SIG-M5 (cell line): ENCODE measurements at places on chromosomes 5 and 9.

GRCh38 chr5:58887721-58888409 lies 305.0 kb downstream of the RAB3C start:
- DNase-seq: no peak

- no peak for DNase-seq
Observed at GRCh38 chr9:15509931-15510788, 610 bp downstream of the PSIP1 start.

- DNase-seq: no peak
Observed at GRCh38 chr5:177367981-177368868, 10.5 kb downstream of the RGS14 start.

DNA sequence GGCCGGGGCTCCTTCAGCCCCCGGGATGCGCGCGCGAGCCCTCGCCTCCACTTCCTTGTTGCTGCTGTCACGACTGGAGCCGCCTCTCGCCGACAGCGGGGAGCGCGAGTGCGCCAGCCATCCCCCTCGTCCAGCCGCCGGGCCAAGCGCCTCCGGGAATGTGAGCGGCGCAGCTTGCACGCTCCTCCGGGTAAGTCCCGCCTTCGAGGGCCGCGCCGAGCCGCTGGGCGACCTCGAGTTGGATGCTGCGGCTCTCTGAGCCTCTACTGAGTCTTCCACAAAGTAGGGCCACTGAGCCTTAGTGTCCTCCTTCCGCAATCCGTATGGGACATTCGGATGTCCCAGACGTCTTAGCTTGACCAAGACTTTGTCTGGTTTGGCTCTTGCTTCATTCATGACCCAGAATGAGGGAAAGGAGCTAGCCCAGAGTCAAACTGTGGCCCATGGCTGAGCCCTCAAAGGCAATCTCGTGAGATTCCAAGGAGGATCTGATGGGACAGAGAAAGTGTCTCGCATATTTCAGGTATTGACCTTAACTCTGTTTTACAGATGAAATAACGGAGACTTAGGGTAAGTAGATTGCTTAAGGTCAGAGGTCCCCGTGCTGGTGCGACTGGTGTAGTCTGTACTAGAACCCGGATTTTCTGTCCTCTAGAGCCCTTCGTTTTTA lies 586 bp downstream of the HMGXB3 start:
- no peak for DNase-seq

DNA sequence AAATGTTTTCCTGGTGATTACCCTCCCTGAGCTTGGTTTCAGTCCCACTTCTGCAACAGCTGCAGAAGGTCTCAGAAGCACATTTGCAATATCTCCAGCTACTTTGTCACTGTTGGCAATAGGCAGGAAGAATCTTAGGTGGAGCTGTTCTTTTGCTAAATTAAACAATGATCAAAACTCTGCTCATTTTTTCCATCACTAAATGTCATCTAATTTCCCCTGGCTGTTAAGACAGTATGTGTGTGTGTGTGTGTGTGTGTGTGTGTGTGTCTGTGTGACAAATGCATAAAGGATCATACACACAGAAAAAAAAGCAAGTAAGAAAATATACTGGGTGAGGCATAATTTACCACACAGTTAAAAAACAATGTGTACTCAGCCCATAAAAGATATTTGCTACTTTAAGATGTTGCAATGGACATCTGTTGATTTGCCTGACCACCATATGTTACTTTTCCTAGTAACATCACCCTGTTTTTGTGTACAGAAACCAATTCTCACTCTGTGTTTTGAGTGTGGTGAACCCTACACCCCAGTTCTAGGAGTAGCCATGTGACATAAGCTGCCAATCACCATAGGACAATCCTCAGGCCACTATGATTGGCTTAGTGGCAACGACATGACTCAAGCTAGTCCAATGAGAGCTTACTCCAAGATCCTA lies 572.6 kb upstream of the CLINT1 start:
- no peak for DNase-seq
